ENCODE measurements at places on chromosomes 5 and 9. TPM values are rescaled to one million over a fixed set of nuclear protein-coding genes. Genes with fewer than 3 reads are reported as not detected.

The TAL2 gene
- total RNA-seq, result not detected

The HAUS6 gene
- total RNA-seq, result 10.7 TPM

The PLPP6 gene
- total RNA-seq, result 6.7 TPM

The TEX48 gene
- not detected for total RNA-seq

The PTPN3 gene
- 0.14 TPM for total RNA-seq

The PALM2AKAP2 gene
- 66.4 TPM for total RNA-seq

The NHP2 gene
- total RNA-seq, result 122 TPM

The GLDC gene
- 1.6 TPM for total RNA-seq

The CRB2 gene
- under 0.01 TPM for total RNA-seq
